ENCODE measurements at places on chromosomes 6 and 20.

DNA sequence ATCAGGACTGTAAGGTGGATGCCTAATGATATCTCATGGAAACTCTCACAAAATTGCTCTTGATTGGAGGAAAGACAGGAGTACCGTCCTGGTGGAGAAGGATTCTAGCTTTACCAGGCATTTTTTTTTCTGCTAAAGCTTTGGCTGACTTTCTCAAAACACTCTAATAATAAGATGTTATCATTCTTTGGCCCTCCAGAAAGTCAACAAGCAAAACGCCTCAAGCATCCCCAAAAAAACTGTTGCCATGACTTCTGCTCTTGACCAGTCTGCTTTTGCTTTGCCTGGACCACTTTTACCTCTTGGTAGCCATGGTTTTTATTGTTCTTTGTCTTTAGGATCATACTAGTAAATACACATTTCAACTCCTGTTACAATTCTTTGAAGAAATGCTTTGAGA lies 55.5 kb upstream of the RUNX2 start:
- no peak for DNase-seq

DNA sequence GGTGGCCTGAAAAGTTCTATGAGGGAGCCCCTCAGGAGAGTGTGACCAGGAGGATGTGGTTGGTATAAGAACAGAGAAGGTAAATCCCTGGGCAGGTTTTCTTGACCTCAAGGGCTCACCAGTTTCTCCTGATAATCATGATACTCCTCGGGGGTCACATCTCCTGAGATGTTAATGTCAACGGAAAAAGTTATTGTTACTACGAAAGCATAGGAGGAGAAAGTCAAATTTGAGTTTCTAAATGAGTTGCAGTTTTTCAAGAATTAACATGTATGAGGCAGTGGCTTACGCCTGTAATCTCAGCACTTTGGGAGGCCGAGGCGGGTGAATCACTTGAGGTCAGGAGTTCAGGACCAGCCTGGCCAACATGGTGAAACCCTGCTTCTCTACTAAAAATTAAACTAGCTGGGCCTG lies 23.4 kb downstream of the MGME1 start:
- no peak for DNase-seq

DNA sequence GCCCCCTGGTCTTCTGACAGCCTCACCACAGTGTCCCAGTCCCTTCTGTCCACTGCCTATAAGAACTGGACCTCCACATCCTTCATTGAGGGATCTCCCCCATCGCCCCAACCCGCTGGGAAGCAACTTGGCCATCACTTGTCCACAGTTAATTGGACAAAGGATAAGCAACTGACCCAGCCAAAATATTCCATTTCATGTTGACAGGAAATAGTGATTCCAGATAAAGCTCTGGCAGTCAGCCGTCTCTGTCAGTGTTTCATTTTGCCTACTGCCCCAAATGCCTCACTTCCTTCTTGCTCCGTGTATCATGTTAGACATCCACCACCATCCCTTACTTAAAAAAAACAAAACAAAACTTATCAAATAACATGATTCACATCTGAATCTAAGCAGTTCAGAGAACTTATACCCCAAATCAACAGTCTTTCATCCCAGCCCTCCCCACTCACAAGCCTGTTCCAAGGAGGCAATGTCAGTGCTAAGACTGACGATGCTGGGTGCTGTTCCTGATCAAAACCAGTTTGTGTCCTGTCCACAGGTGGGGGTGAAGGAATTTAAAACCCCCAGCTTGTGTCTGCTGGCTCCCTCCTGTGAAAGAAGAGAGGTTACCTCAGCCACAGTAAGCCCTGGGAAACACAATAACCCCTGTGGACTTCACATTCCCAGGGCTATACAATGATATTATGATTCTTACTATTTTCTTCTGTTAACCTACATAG lies 162.5 kb downstream of the WDR27 start:
- DNase-seq: no peak

GRCh38 chr6:139016337-139017213 lies 12.0 kb upstream of the ABRACL start:
- DNase-seq: no peak

DNA sequence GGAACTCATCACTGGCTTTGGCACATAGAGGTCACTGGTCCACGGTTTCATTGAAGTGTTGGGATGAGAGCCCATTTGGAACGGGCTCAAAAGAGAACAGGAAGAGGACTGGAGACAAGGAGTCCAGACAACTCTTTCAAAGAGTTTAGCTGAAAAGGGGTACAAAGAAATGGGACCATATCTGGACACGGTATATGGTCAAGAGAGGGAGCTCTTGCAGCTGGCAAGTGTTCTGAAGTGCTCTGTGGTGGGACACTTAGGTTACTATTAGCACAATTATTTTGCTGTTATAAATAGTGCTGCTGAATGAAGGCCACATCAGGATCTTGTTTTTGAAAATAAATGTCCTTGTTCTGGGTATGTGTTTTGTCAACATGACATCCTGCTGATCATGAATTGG lies 4.6 kb downstream of the SGK2 start:
- DNase-seq: no peak

DNA sequence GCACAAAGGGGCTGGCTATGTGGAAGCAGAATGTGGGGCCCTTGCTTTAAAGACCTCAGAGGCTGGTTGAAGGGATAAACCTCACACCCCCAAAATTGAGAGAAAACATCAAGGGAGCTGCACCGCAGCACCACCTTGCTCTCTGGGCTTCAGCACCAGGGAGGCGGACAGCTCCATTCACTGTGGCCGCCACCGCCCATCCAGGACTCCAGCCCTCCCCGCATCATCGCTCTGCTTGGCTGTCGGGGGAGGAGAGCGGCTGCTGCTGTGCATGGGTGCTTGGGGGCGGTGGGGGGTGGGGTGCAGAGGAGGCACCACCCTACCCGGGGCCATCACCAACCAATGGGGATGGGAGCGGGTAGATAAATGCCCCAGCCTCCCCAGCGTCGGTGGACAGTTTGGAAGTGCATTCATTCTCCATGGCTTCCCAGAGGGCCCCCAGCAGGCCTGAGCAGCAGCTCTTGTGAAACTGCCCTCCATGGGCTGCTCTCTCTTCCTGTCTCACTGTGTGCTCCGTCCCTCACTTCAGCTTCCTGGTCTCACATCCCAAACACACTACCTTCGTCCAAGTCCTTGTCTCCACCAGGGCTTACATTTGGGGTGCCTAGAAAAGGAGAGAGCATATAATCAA lies 75.7 kb upstream of the BHLHE23 start:
- peak; percentile 65 for DNase-seq

GRCh38 chr6:35299674-35300073 lies 2.1 kb downstream of the DEF6 start:
- DNase-seq: no peak

DNA sequence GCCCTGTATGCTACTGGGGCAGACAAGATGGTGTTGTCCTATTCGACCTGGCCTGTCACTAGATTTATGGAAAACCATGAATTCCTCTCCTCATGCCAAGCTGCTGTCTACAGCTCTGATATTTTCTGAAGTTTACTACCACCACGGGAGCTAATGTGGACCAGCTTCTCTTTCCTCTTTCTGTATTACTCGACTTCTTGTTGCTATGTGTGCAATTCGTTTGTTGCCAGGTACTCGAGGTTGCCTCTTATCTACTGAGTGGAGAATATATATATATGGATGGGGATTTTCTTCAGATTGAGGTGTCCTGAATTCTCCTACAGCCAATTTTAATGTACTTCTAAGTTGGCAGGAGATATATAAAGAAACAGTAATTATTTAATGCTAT lies 34.7 kb downstream of the MAN1A1 start:
- DNase-seq: no peak

GRCh38 chr6:94227741-94228140 lies 808.4 kb upstream of the EPHA7 start:
- no peak for DNase-seq

DNA sequence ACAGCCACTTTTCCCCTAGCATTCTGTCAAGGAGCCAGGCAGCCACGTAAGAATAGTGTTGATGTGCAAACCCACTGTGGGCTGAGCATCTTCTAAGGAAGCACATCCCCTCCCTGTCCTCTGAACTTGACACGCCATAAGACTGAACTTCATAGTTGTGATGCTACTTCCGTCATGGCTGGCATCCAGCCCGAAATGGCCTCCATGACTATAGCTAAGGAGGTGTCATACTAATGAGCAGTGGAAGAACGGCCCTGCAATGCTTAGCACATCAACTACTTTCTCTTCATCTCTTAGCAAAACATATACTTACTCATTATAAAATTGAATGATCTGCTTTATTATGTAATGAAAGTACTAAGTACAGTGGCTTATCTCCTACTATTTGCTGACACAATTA lies 110.2 kb downstream of the GJA10 start:
- DNase-seq: no peak

DNA sequence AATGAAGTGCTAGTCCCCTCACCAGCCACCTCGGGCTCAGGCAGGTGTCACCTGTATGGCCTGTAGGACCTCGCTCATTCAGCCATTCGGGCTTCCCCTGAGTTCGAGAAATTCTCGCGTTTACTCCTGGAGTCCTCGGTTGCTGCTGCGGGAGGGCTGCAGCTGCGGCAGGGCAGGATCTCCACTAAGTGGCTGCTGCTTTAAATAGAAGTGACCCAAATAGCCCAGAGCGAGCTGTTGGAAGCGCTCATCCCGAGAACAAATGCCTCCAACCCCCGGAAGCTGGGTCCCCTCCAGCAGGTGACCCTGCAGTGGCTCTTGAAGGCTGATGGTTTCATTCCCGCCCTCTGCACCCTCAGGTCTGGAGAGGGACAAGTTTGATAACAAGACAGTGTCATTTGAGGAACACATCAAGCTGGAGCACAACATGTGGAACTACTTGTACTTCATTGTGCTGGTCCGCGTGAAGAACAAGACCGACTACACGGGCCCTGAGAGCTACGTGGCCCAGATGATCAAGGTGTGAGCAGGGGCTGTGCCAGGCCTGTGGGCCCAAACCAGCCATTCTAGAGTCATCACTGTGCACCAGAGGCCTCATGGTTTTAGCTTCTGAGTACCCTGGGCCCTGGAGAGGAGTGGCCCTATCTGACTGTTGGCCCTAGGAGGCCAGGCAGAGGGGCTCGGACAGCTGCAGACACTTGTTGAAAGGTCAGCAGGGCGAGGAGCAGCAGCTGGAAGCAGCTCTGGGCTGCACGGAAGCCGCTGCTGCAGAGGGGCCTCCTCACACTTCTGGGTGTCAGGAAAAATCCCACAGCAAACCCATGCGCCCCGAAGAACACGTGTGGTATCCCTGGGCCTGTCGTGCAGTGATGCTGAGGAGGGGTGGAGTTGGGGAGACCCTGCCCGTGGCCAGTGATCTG lies 18.1 kb downstream of the UQCC2 start:
- no peak for DNase-seq

DNA sequence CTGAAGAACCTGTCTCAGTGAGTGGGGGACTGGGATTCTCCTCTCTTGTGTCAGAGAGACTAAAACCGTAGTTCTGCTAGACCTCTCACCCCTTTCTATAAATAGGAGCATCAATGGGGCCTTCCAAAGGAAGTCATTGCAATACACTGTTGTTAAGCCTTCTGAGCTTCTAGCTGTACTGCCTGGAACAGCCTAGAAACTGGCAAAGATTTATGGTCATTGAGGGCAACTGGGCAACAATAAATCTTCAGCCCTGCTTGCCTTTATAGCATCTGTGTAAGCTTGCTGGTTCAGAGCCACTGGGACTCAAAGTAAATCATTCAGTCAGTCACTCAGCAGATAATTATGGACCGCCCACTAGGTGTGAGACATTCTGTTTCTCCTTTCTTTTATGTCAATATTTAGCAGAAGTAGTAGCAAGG lies 53.2 kb downstream of the PPP1R14C start:
- no peak for DNase-seq

- peak; percentile 74 for DNase-seq
These were observed 36.1 kb downstream of the ELOVL2 start for GRCh38 chr6:11007715-11008608.

GRCh38 chr6:138194287-138194686 lies 24.0 kb downstream of the PBOV1 start:
- no peak for DNase-seq

- DNase-seq: peak; percentile 76
These were observed 11.4 kb upstream of the TSPYL4 start for GRCh38 chr6:116265041-116265829.

DNA sequence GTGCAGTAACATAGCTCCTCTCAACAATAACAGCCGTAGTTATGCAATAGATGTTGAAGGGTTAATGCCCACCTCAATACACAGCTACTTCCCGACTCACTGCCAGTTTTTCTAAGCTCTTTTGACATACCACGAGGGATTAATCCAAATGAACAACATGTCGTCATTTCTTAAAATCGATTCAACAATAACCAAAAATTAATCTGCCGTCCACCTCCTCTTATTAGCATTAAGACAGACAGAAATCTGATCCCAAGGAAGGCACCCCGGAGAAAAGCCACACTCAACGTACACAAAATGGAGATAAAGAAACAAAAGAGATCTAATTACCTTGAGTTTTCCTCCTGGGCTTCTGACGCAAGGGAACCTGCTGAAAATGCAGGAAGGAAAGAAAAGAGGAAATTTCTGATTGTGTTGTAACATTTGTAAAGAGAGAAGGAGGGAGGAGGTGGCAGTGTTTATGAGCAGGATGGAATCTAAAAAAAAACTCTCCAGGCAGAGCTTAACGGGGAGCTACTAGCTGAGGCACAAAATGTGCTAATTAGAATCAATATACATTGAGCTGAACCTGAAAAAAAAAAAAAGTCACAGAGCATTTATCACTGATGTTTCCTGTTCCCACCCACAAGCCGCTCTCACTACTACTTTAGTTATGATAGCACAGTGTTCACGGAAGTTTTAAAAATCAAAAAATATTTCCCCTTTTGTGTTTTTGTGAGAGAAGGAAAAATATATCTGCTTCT lies 109.3 kb downstream of the IPCEF1 start:
- no peak for DNase-seq

GRCh38 chr6:132007474-132008190 lies 56.5 kb upstream of the CCN2 start:
- no peak for DNase-seq

DNA sequence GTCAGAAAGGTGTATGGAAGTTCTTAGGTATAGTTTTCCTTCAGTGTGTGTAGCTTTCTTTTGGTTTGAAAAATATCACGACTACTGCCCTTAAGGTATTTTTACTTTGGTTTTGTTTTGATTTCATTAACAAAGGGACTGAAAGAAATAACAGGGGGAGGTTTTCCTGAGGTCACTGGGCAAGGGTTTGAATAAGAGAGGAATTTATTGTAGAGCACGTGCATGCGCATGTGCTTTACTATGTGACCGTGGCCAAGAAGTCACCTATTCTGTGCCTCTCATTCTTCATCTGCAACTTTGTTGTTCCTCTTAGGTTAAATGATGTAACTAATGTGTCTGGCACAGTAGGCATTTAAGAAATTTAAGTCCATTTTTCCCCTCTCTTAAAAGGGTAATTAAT lies 4.1 kb upstream of the MAN1A1 start:
- no peak for DNase-seq

GRCh38 chr6:43681303-43681702 lies 6.3 kb downstream of the MRPS18A start:
- DNase-seq: no peak

GRCh38 chr20:14012671-14013070 lies 17.4 kb downstream of the MACROD2 start:
- no peak for DNase-seq

- no peak for DNase-seq
These were observed 57.8 kb downstream of the CARMIL1 start for GRCh38 chr6:25336996-25337395.

All from Daoy (cell line).